ENCODE measurements at places on chromosomes 16 and 17. TPM values are rescaled to one million over a fixed set of nuclear protein-coding genes. Genes with fewer than 3 reads are reported as not detected.

DNA sequence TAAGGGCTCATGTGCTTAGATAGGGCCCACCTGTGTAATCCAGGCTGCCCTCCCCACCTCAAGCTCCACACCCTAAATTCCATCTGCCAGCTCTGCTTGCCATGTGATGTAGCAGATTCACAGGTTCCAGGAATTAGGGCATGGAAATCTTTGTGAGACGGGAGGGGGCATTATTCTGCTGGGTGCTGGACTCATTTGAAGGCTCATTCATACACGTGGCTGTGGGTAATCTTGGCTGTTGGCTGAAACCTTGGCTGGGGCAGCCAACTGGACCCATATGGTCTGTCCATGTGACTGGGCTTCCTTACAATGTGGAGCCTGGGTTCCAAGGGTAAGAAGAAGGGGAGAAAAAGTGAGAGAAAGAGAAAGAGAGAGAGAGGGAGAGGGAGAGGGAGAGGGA lies 115.1 kb downstream of the CYLD start:
- no peak for DNase-seq

- no peak for DNase-seq
Observed at GRCh38 chr17:2435862-2436261, 35.0 kb upstream of the MNT start.

GRCh38 chr17:22268214-22268911 lies 576.0 kb downstream of the KCNJ18 start:
- no peak for DNase-seq

DNA sequence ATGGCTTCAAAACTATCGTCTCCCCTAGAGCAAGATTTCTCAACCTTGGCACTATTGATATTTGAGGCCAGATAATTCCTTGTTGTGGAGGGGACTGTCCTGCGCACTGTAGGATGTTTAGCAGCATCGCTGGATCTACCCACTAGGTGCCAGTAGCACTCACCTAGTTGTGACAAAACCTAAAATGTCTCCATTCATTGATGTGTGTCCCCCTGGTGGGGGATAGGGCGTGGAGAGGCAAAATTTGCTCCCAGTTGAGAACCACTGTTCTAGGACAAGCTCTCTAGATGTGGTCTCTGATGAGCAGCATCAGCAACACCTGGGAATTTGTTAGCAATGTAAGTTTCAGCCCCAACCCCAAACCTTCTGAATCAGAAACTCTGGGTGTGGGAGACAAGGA lies 259.0 kb downstream of the XYLT1 start:
- DNase-seq = no peak

- DNase-seq = no peak
Observed at GRCh38 chr16:74788108-74788507, 13.5 kb upstream of the FA2H start.

DNA sequence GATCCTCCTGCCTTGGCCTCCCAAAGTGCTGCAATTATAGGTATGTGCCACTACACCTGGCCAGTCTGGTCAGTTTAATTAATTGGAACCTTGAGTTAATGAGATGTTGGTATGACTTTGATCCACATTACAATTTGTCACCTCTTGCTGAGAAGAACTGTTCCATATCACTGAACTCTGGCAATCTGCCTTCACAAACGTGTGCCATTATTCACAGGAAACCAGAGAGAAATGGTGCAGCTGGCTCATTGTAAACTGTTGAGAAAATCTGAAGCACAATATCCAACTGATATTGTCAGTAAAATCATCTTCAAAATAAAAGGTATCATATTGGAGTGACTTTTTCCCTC lies 39.3 kb upstream of the YPEL2 start:
- no peak for DNase-seq

TMIGD1 gene
- not detected for total RNA-seq

DNA sequence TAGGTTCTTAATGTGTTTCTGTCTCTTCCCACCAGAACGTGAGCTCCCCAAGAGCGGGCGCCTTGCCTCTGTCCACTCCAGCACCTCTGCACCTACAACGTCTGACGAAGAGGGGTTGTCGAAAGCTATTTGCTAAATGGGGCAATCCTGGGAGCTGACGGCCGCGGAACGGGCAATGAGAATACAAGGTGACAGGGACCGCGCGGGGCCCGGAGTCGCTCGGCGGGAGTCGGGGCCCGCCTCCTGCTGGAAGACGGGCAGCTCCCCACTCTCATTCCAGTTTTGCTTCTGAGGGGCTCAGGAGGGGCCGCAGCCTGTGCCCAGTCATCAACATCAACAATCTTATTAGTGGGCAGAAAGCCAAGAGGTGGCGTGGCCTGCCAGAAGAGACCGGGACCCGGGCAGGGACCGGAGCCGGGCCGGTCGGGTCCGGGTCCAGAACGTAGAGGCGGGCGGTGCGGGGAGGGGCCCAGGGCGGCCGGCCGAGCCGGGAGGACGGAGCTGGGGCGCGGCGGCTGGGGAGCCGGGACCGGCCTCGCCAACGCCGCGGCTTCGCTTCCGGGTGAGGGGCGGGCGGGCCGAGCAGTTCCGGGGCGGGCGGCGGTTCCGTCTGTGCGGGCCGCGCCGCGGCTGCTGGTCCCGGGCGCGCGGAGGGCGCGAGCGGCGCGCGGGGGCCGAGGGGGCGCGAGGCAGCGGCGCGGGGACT lies at the start of gene MOSMO:
Gene MOSMO (plus strand): TSS at position 603 of the 706 bp plus-strand sequence. CDS start 191 bp downstream, outside the sequence.
- DNase-seq = peak; percentile 57

DNA sequence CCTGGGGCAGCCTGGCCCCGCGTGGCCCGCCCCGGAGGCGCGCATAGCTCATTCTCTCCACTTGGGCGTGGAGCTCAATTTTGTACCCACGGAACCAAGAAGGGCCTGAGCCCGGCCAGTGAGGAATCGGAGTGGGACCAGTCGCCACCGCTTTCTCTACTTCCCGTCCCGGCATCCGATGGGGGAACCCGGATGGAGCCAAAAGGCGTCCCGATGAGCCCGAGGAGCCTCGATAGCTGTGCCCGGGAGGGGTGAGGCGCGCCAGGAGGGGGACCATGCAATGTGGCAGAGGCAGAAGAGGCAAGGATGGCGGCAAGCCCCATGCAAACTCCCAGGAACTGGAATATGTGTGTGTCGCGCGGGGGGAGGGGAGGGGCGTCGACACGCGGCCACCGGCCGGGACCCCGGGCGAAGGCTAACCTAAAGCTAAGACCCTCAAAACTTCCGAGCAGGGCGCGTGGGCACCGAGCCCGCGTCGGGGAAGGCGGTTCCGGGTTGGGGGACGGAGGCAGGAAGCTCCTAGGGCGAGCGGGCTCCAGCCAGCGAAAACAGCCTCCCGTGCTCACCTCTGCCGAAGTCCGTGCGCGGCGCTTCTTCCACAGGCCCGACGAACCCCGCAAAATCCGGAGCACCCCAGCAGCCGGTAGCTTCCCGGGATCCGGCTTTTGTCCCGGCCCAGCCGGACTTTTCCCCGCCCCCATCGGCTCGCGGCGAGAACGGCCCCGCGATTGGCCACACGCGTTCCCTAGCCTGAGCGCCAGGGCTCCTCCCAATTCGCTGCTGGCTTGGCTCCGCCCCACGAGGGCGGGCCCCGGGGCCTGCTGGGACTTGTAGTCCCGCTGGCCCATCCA lies at the start of gene ACLY:
Gene ACLY (minus strand): TSS at position 638 of the 851 bp plus-strand sequence. CDS start 5,078 bp downstream, outside the sequence.
- peak; percentile 97 for DNase-seq

- DNase-seq = no peak
Observed at GRCh38 chr17:12591021-12591735, 74.5 kb upstream of the MYOCD start.

TVP23A gene
- 3.3 TPM for total RNA-seq

- peak; percentile 79 for DNase-seq
Observed at GRCh38 chr17:32912218-32912897, 15.6 kb upstream of the TMEM98 start.

RRAD gene
- total RNA-seq = 7.7 TPM

DNA sequence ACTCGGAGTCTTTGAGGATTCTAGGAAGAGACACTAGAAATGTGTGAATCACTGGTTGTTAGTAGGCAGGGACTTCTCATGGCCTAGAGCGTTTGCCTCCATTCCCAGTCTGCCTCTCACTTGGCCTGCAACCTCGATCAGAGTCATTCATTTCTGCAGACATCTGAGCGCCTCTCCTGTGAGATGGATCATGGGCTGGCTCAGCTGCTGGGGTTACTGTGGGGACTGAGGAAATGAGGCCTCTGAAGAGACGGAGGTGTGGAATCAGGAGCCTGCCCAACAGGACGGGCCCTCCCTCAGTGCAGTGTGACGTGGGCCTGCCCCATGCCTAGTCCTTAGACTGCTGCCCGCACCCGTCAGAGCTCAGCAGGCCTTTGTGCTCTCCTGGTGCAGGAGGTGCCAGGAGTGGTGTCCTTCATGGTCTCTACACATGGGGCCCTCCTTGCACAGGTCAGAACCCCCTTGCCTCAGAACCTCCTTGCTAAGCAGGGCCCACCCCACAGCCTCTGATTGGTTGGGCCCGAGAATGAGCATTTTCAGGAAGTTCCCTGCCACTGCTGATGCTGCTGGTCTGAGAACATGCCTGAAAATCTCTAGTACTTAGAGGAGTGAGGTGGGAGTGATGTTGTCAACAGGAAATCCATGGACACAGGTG lies 99.4 kb downstream of the NPIPB11 start:
- no peak for DNase-seq

TMEM238L gene
- 12.4 TPM for total RNA-seq

CES1 gene
- 56.8 TPM for total RNA-seq

DNA sequence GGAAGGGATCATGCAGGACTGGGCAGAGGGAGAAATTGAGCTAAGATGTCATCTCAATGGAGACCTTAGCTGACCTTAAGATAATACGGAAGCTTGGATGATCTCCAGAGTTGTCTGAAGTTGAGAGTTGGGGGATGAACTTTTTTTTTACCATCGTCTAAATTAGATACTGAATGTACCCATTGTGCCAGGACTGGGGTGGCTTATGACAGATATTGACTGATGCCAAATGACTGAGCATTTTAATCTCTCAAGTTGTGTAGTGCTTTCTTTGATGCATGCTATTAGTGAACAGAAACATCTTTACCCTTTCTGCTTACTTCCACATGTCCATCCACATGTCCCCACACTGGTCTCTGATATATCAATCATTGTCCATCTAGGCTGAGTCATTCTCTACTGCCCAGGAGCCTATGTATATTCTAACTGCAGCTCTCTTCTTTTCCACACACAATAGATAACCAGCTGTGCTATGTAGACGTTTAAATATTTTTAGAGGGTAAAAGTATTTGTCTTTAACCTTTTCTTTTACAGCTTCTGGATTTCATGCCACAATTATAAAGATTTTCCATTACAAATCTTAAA lies 60.2 kb upstream of the ZKSCAN2 start:
- DNase-seq = no peak

MT1F gene
- 8.7 TPM for total RNA-seq

DNA sequence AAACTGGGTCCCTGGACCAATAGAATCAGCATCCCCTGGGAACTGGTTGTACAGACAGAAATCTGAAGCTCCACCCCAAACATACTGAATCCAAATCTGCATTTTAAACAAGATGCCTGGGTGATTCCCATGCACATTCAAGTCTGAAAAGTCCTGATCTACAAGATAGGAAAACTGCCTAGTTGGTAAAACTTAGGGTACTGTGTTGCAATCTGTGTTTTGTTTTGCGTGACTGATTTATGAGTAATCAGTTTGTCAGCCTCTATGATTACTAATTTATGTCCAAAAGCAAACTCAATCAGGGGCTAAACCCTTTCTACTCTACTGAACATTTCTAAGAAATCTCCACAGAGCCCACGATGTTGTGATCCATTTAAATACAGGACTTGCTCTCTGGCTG lies 103.8 kb downstream of the YPEL2 start:
- DNase-seq = no peak

BEAN1 gene
- 1.6 TPM for total RNA-seq

- no peak for DNase-seq
Observed at GRCh38 chr16:1592446-1592845, 19.4 kb downstream of the IFT140 start.

DNA sequence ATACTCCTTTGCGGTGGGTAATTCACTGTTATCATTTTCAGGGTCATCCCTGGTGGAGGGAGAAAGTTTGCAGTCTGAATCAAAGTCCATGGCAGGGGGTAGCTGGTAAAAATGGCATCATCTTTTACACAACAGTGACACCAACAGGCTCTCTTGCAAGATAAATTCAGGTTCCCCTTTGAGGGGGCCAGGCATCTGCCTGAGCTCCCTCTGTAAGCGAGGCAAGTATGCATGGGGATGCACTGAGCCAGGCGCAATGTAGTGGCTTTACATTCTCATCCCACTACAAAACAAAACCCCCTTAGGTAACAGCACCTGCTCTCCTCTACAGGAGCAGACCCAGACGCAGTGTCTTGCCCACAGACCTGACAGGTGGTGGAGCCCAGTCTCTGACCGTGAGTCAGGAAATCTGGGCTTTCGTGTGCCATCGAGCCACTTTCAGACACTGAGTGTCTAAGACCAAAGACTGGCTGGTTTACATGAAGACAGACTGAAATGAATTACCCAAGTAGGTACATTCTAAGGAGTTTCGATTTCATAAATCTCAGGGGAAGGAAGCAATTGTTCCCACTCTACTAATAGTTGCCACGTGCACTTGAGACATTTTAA lies 17.7 kb downstream of the LITAFD start:
- no peak for DNase-seq

DNA sequence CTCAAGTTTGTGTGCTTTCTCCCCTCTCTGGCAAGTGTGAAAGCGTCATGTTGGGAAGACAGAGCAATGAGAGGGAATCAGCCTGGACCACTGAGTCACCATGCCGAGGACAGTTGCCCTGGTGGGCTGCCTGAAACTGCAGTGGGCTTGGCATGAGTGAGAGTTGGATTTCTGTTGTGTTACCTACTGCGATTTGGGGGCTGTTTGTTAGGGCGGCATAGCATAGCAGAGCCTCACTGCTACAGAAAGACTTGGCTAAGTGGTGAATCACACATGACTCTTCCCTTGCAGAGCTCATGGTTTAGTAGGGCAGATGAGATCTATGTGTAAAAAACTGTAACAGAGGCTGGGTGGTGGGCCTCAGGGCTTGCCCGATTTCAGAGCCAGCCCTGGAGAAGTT lies 324.6 kb downstream of the C16orf95 start:
- DNase-seq = no peak

CCL16 gene
- total RNA-seq = 1.6 TPM

GRCh38 chr16:57648125-57648524 lies 19.7 kb downstream of the ADGRG1 start:
- no peak for DNase-seq

SLC38A7 gene
- 14.6 TPM for total RNA-seq

DNA sequence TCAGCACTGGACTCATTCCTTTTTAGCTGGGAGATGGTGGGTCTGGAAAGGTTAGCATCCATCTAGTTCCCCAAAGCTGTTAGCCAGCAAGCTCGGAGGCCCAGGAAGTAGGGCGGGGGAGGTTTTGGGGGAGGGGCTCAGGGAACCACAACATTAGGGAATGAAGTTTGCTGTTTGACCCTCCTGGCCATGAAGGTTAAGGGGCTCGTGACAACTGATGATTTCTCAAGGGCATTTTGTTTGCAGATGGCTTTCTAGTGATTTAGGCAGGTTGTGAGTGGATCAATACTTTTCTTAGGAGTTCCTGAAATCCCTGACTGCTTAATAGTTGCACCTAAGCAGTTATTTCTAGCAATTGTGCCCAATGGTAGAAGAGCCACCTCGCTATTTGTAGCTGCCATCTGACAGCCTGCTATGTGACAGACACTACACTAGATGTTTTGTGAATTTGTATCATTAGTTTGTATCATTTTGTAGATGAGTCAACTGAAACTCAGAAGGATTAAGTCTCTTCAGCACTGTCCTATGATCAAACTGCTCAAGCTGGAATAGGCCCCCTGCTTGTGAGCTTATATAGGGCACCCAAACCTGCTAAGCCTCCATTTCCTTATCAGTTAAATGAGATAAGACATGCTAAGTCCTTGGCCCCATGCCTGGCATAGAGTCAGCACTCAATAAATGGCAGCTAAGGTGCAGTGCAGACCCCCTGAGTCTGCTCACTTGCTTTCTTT lies 146.4 kb downstream of the IRX3 start:
- no peak for DNase-seq

- DNase-seq = no peak
Observed at GRCh38 chr16:10846213-10846998, 27.8 kb upstream of the TVP23A start.
